Stimulated activated CD8-positive, alpha-beta memory T cell treated with anti-CD3 and anti-CD28 coated beads, Interleukin-4, amount 100 ng/mL, for 1 hour (primary cell): ENCODE measurements at places on chromosomes 4 and X.

GRCh38 chrX:85052205-85052604, 48.5 kb downstream of the APOOL start:
- no peak for DNase-seq

DNA sequence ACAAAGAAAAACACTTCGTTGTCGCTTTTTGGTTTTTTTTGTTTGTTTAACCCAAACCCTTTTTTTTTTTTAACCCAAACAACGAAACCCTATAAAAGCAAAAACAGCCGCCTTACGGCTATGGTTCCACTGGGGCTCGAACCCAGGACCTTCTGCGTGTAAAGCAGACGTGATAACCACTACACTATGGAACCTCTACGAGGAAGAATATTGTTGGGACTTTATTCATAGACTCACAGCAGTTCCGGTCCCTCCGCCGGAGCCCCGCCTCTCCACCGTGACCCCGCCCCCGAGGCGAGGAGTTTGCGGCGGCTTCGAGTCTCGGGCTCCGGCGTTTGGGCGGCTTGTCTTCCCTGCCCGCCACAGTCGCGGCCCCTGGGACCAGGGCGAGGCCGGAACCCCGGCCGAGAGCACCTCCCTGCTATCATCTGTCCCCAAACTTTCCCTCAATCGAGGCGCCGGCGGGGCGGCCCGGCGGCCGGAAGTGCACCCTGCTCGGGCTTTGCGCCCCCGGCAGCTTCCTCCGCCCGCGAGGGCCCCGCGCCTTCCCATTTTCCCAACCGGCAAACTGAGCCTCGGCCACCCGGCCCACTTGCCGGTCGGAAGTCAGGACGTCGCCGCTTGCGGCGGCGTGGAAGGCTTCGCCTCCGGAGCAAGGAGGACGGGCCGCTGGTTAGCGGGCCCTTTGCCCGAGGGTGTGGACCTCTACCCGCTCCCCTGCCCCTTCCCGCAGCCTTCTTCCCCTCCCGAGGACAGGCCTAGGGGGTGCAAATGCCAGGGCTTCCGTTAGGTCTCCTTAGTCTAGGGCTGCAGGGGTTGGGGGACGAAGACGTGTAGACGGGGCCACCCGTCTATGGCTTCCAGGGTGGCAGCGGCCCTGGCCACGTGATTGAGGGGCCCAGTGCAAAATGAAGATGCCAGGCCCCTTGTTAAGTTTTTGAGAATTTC, 3.2 kb upstream of the RS1 start:
- DNase-seq: peak; percentile 56

DNA sequence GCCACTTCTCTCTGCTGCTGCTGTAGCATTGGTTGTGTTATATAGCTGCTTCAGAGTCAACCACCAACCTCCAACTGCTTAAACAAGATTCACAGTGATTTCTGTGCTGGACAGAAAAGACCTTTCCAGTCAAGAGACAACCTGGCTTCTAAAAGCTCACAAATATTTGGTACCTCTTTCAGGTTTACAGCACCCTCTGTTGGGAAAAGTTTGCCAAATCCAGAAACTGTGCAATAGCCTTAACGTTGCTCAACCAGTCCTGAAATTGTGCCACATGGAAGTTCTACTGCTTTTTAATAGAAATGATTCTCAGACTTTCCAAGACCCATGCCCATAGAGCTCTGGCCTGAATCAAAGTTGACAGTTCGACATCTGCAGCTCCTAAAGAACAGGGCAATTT, 842.1 kb upstream of the HTR2C start:
- no peak for DNase-seq

GRCh38 chrX:133661962-133662839, 246.9 kb upstream of the GPC4 start:
- no peak for DNase-seq

DNA sequence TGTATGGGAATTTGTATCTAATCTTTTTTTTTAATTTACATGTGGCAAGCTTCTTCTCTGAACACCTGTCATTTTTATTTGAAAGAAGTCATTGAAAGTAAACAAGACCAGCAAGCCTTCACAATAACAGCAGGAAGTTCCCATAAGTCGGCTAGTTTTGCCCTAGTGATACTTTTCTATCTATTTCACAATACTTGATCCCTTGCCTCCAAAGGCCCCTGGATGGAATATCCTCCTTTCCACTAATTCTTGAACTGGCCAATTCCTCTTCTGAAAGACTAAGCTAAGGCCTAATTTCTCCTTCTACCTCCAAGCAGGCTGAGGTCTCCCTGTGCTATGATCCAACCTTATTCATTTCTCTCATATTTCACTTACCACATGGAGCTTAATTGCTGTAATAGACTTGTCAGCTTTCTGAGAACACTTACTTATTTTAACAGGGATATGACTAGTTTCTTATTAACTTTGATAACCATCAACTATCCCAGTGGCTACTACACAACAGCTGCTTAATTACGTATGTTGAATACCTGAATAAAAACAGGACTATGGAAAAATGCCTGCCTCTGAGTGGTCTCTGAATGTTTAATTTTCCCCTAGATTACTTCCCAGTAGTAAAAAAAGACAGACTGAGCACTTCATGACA, 194.2 kb downstream of the MAD2L1 start:
- DNase-seq: no peak

- DNase-seq: no peak
Observed at GRCh38 chrX:151912780-151913179, at the start of gene MAGEA4. Gene MAGEA4, plus strand, starts transcription at chrX:151912889. Its CDS starts 10,776 bp downstream, at chrX:151923665.

- peak; percentile 40 for DNase-seq
Observed at GRCh38 chr4:38310446-38311043, 350.3 kb downstream of the PTTG2 start.

GRCh38 chrX:1323315-1323714, 13.3 kb upstream of the IL3RA start:
- no peak for DNase-seq

GRCh38 chrX:125205133-125205917, 114.3 kb upstream of the TEX13C start:
- DNase-seq: no peak

- no peak for DNase-seq
Observed at GRCh38 chr4:151912632-151913031, 151.8 kb upstream of the GATB start.

GRCh38 chr4:84699001-84699671, 116.2 kb downstream of the CDS1 start:
- no peak for DNase-seq
